Activated CD4-positive, alpha-beta T cell treated with anti-CD3 and anti-CD28 coated beads, Interleukin-2, Interleukin-6, amounts not matched to agents 100 ng/mL and 50 ng/mL, durations not matched to agents 16 hours and 8 hours (primary cell): ENCODE measurements at places on chromosomes 3 and 15.
A peak's percentile ranks its signal among the peaks of the same experiment; 100 is the strongest.

DNA sequence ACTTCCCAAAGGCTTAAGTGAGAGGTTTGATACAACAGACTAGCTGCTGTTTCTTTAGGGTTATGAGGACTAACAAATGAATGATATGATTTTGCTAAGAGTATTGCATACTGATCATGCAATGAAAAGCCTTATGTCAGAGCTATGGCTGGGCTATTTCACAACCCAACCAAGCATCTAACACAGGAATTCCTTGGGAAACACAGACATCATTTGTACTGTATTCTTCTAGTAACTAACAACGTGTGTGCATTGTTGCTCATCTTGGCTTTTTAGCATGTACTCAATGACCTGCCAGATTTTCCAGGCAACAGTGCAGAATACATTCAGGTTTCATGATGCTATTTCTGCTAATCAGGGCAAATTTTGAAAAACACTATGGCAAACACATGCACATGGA is 19.3 kb downstream of the PDZRN3 start:
- DNase-seq, result no peak

- DNase-seq, result peak; percentile 89
Measured at GRCh38 chr3:36876181-36876936, 68.5 kb downstream of the TRANK1 start.

GRCh38 chr3:119631516-119631915 is 28.9 kb downstream of the POPDC2 start:
- no peak for DNase-seq

DNA sequence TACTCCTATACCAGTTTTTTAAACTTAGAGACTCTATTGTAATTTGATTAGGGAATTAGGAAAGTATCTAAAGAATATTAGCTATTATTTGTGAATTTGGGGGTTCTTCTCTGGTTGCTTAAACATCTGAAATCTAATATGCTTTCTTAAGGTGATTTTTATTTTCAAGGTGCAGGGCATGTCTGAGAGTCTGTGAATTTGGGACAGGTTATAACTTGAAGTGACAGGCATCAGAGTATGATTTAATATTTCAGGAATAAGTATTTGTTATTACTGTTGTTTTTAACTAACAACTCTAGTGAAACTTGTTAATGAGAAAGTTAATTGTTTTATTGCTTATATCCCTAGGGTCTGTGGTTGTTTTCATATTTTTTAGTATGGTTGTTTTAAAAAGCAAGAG is 321.6 kb upstream of the EPHA3 start:
- no peak for DNase-seq

DNA sequence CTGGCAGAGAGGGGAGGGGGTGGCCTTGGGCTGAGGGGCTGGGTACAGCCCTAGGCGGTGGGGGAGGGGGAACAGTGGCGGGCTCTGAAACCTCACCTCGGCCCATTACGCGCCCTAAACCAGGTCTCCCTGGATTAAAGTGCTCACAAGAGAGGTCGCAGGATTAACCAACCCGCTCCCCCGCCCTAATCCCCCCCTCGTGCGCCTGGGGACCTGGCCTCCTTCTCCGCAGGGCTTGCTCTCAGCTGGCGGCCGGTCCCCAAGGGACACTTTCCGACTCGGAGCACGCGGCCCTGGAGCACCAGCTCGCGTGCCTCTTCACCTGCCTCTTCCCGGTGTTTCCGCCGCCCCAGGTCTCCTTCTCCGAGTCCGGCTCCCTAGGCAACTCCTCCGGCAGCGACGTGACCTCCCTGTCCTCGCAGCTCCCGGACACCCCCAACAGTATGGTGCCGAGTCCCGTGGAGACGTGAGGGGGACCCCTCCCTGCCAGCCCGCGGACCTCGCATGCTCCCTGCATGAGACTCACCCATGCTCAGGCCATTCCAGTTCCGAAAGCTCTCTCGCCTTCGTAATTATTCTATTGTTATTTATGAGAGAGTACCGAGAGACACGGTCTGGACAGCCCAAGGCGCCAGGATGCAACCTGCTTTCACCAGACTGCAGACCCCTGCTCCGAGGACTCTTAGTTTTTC is 4.9 kb downstream of the ISL2 start:
- DNase-seq, result no peak

DNA sequence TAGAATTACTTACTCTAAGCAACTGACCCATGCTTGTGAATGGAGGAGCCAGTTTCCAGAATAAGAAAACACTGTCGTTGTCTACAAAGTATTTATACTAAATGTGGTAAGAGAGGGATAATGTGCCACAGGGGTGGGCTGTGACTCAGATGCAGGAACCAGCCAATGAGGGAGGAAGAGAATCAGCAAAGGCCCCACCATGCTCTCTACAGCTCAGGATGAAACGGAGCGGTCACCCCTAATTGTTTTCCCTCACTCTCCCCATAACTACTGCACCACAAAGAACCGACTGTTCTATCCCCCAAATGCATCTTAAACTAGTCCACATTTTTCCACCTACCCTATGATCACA is 44.5 kb downstream of the BFSP2 start:
- no peak for DNase-seq

DNA sequence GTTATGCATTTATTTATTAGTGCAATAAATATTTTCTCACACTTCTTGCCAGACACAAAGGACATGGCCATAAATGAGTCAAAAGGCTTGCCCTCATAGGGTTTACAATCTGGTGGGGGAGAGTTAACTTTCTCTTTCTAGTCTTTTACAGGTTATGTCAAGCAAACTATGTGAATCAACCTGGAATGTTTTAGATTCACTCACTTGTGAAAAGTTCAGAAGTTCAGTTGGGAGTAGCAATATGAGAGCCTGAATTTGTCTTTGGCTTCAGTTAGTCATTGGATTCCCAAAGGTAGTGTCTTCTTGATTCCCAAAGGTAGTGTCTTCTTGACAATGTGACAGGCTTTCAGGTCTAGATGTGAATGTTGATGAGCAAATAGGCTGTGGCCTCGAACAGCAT is 264.8 kb downstream of the SOX2 start:
- no peak for DNase-seq

- DNase-seq, result no peak
Measured at GRCh38 chr3:119597548-119598288, at the start of gene PLA1A. TSS of gene PLA1A (plus strand) at chr3:119597885. CDS start at chr3:119597914, 29 bp downstream.

GRCh38 chr3:64443546-64444381 is 218.5 kb upstream of the PRICKLE2 start:
- DNase-seq, result no peak

GRCh38 chr3:140910860-140911259 is 30.8 kb upstream of the SLC25A36 start:
- DNase-seq, result peak; percentile 1

- no peak for DNase-seq
Measured at GRCh38 chr3:151265866-151266265, 12.5 kb downstream of the P2RY14 start.

DNA sequence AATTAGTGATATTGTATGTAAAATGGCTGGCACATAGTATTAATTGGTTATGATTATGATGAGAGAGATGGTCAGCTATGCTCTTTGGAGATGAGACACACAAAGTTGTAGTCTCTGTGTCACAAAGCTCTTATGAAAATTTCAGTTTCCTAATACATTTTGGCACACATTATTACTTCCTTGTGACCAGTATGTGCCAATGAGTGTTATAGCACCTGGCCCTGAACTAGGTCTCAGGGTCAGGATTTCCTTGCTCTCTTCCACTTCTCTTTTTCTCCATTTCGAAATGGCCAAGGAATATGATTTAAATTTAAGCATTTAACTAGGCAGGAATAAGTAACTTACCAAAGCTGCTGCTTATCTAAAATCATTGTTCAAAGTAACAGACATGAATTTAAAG is 28.0 kb downstream of the TIPARP start:
- DNase-seq, result no peak

- no peak for DNase-seq
Measured at GRCh38 chr15:41821831-41822230, 6.1 kb upstream of the JMJD7 start.

DNA sequence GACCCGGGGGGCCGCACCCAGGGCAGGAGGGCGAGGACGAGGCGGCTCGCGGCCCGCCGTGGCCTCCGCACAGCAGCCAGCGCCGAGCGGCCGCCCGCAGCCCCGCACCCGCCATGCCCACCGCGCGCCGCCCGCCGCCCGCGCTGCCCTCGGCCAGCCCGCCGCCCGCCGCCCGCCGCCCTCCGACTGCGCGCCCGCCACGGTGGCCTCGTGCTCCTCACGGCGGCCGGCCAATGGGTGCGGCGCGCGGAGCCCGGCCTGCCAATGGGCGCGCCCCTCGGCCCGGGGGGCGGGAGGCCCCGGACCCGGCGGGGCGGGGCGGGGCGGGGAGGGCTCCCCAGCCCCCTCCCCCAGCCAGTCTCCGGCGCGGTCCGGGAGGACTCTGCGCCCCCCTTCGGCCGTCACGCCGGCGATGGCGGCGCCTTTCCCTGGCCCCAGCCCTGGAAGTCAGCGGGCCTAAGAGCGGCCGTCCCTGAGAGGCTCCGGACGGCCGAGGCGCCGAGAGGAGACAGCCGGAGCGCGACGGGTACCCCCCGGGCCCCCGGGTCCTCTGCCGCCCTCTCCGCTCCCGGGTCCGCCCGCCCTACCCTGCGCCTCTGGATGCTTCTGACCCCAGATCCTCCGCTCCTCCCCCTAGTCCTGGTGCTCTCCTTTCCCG is at the start of gene NT5DC2:
Gene NT5DC2 (minus strand): TSS at position 235 of the 658 bp plus-strand sequence. CDS start 120 bp downstream, at position 115.
- peak; percentile 83 for DNase-seq

DNA sequence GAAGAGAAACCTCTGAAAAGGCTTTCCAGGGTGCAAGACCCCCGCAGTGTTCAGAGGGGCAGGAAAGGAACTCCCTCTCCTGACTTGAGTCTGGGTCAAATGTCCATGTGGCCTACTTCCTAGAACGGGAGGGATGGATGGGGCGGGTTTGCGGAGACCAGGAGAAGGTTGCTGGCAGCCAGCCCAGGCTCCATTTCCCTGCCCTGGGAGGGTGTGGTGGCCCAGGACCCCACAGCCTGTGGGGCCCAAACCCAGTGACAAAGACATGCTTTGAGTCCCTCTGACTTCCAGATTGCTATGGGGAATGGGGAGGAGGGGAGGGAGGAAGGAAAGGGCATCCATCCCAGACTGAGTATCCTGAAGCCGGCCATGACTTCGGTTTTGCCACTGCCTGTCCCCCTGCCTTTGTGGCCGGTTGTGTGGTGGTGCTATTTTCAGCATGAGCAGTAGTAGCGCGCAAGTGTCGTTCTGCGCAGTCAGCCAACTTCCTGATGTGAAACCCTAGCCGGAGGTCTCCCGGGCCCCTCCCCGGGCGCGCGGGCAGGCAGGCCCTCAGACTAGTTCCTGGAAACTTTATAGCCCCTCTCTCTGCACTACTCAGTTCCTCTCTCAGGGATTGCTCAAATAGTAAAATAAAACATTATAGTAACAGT is 24.4 kb downstream of the MAGEF1 start:
- DNase-seq, result no peak
